Kidney capillary endothelial cell (primary cell): ENCODE measurements at places on chromosomes 13 and 19.

GRCh38 chr19:29700498-29700897 is 14.6 kb downstream of the C19orf12 start:
- no peak for DNase-seq

- DNase-seq: no peak
Observed at GRCh38 chr13:94556621-94557020, 39.3 kb downstream of the TGDS start.

- DNase-seq: no peak
Observed at GRCh38 chr13:28622286-28622685, 36.6 kb upstream of the POMP start.

GRCh38 chr19:18852648-18853047 is 20.9 kb downstream of the UPF1 start:
- no peak for DNase-seq
